ENCODE measurements at places on chromosomes 12 and 14.

- DNase-seq: no peak
Measured at GRCh38 chr12:105858981-105859710, 279.6 kb downstream of the NUAK1 start.

DNA sequence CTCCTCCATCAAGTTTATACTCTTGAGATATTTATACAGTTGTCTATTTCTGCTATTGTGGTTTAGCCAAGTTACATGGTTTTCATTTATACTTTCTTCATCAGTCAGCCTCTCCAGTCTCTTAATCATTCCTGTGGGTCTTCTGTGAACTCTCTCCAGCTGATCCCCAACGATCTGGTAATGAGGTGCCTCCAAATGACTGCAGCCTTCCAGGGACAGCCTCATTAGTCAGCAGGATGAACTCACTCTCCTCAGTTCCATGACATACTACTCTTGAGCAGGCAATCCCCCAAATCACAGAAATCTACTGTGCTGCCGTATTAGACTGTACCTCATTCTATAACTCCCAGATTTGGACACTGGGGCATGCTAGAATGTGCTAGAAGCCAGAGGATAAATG is 15.3 kb downstream of the AREL1 start:
- no peak for DNase-seq

- no peak for DNase-seq
Measured at GRCh38 chr14:59022144-59022543, 166.3 kb upstream of the DAAM1 start.

DNA sequence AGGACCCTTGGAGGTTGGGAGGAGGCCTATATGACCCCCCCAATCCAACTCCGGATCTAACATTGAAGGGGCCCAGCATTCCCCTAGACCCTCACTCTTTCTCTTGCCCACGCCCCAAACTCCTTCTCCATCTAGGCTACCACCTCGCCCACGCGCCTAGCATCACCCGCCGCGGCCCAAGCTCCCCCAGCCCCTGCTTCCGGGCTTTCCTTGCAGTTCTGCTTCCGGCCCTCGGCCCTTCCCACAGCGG is 445 bp downstream of the CERS5 start:
- DNase-seq: peak; percentile 35

- DNase-seq: no peak
Measured at GRCh38 chr12:118851891-118852290, 129.4 kb upstream of the SRRM4 start.

- DNase-seq: no peak
Measured at GRCh38 chr12:85529896-85530295, 249.9 kb downstream of the ALX1 start.

GRCh38 chr12:68959891-68960464 is 27.0 kb upstream of the CPM start:
- no peak for DNase-seq

- peak; percentile 40 for DNase-seq
Measured at GRCh38 chr14:68862954-68863594, 70.2 kb upstream of the ZFP36L1 start.

DNA sequence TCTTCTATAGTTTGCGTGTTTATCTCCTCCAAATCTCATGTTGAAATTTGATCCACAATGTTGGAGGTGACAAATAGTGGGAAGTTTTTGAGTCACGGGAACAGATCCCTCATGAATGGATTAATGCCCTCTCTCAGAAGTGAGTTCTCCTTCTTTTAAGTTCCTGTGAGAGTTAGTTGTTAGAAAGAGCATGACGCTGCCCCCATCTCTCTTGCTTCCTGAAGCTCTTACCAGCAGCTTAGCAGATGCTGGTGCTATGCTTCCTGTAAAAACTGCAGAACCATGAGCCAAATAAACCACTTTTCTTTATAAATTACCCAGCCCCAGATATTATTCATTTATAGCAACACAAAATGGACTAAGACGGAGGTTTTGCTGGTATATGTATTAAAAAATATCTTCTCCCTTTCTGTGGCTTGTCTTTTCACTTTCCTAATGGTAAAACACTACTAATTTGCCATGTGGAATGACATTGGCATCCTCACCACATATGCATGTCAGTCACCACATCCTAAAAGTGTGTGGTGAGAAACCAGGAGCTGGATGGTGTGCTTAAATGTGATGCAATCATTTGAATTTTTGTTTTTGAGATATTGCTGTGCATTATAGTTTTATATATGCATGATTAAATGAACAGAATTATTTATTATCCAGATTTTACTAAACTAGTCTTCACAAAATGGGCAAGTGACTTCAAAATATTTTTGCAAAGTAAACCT is 449.3 kb downstream of the ADAMTS20 start:
- DNase-seq: no peak

DNA sequence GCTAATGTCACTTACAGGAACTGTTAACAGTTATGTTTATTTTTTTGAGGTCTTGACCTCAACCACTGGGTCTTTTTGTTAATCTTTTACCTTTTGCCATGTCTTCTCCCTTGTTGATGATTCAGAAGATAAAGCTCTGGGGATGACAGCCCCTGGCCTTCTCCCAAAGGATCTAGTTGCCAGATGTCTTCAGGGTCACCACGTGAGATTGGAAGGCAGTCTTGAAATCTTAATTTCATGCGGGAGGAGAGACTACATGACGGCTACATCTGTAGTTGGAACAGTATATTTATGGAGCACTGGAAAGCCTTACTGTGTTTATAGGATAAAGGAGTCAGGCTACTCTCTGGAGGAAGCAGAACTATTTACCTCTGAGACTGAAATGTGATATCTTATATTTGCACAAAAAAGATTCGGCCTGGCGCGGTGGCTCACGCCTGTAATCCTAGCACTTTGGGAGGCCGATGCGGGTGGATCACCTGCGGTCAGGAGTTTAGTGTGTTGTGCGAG is 5.6 kb downstream of the MLEC start:
- no peak for DNase-seq

GRCh38 chr12:45093051-45093450 is 42.2 kb upstream of the DBX2 start:
- DNase-seq: no peak

GRCh38 chr14:57938533-57938932 is 72.6 kb upstream of the SLC35F4 start:
- no peak for DNase-seq

- DNase-seq: no peak
Measured at GRCh38 chr12:21773263-21773741, 1.2 kb downstream of the KCNJ8 start.

DNA sequence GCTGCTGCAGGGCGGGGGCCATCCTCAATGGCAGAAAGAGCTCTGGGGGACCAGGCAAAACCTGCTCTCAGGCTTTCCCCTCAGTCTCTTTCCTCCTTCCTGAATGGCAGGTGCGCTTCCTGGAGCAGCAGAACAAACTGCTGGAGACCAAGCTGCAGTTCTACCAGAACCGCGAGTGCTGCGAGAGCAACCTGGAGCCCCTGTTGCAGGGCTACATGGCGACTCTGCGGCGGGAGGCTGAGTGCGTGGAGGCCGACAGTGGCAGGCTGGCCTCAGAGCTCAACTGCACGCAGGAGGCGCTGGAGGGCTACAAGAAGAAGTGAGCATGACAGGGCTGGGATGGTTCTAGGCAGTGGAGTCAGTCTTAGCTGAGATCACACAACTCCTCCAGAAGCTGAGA is 22.9 kb upstream of the KRT83 start:
- DNase-seq: no peak

- DNase-seq: no peak
Measured at GRCh38 chr14:23406244-23406643, 1.8 kb downstream of the MYH6 start.

GRCh38 chr14:70714055-70714550 is 72.4 kb downstream of the TTC9 start:
- no peak for DNase-seq

- no peak for DNase-seq
Measured at GRCh38 chr12:34289431-34290380, 267.4 kb downstream of the ALG10 start.

DNA sequence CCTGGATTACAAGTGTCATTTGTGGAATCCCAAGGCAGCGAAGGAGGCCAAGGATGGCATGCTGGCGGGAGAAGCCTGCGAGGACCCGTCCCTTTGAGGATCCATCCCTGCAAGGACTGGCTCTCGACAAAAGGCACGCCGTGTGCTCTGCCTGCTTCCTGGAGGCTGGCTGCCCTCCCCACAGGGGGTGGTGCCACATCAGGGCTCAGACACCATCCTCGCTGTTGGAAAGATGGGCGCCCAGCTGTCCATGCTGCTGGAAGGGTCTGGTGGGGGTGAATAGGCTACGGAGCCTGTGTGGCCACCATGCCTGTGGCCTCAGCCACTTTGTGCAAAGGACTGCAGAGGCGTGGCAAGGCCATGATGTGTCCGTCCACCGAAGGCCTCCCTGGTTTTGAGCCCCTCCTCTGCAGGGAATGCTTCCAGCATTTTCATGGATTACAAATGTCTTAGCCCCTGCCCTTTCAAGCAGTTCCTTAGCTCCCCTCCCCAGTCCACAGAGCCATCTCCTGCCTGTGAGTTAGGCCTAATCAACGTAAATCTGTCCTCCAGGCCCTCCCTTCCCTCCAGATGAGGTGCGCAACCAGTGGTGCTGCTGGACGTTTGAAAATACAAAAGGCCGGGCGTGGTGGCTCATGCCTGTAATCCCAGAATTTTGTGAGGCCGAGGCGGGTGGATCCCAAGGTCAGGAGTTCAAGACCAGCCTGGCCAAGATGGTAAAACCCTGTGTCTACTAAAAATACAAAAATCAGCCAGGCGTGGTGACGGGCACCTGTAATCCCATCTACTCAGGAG is 22.1 kb downstream of the ZBTB42 start:
- no peak for DNase-seq

GRCh38 chr14:99793213-99794150 is at the start of gene EML1:
Gene EML1 (plus strand): TSS chr14:99793413. CDS start chr14:99793477, 64 bp downstream.
- DNase-seq: peak; percentile 47

DNA sequence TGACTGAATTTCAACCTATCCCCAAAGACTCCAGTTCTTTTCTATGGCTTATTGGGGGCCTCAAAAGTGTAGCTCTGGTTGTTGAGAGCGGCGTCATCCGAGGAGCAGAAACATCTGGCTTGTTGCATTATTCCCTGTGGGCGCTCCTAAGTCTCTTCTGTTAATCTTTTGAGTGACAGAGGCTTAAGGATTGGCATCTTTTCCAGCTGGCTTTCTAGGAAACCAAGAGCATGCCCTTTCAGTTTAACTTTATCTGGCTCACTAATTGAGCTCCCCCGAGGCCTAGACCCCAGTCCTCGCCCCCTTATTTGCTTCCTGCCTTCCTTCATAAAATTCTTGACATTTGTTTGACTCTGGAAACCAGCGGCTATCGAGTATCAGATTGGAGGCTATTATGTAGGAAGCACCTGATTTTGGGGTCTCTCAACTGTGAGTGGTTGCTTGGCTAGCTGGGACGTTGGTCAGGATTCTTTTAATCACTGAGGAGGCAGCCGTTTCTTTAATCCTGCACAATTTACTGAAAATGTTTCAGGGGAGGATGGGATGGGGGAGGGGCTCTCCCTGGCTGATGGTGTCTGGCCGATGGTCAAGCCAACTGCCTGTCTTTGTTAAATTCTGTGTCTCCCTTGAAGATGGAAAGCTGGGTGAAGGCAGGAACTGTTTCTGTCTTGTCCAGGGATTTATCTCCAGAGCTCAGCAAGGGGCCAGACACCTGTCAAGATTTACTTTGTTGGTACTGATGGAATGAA is 3.1 kb downstream of the SMOC1 start:
- no peak for DNase-seq

- DNase-seq: no peak
Measured at GRCh38 chr12:97630875-97631274, 168.3 kb downstream of the RMST start.

DNA sequence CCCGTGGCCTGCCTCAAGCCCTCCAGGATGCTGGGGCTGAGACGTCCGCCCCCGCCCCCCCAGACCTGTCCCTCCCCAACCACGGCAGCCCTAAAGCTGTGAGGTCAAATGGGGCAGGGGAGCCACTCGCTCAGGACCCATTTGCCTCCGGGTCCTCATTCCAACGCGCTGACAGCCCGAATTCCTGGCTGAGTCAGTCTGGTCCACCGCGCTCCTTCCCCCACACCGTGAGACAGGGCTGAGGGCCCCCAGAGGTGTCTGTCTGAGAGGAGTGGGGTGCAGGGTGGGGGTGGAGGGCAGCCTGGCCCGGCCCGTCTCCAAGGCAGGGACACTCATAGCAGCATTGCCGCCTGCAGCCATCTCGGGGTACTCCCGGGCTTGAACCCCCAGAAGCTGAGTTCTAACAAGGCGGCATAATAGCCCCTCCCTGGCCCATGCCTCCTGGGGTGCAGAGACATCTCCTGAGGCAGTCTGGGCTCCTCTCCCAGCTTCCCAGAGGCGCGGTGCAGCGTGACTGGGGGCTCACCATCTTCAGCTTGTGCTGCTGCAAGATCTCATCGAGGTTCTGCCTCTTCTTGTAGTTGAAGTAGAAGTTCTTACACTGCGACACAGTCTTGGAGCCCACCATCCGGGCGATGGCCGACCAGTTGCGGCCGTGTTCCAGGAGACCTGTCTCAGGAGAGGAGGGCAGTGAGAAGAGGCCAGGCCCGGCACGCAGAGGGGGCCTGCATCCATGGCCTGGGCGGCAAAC is 90.5 kb downstream of the RFLNA start:
- DNase-seq: no peak

GRCh38 chr12:31312431-31312830 is 13.5 kb downstream of the SINHCAF start:
- DNase-seq: no peak

Data from activated T-helper 1 cell treated with anti-CD3 and anti-CD28 coated beads, Interleukin-2, amount 50 U/mL, for 16 hours (primary cell).